ENCODE measurements at places on chromosomes 7 and 10.
A peak's percentile ranks its signal among the peaks of the same experiment; 100 is the strongest.

GRCh38 chr7:140017543-140017942 lies 45.2 kb downstream of the PARP12 start:
- no peak for DNase-seq

GRCh38 chr7:151736403-151736909 lies 140.5 kb downstream of the PRKAG2 start:
- no peak for DNase-seq

GRCh38 chr7:121541457-121541856 lies 145.3 kb upstream of the FAM3C start:
- no peak for DNase-seq

- peak; percentile 1 for DNase-seq
These were observed 102.8 kb upstream of the ZNF438 start for GRCh38 chr10:31134311-31134952.

GRCh38 chr10:17203416-17203815 lies 1.9 kb upstream of the TRDMT1 start:
- DNase-seq, result no peak

DNA sequence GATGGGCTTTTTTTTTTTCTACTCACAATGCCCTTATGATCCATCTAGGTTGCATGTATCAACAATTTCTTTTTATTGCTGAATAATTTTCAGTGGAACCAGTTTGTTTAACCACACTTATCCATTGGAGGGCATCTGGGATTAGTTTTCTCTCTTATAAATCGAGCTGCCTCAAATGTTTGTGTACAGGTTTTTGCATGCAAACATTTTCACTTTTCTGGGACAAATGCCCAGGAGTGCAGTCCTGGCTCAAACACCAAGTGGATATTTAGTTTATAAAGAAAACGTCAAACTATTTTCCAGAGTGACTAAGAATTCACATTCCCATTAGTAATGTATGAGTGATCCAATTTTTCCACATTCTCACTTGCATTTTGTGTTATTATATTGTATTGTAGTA lies 313.4 kb downstream of the CXCL12 start:
- DNase-seq, result no peak

GRCh38 chr10:46555366-46555712 lies 1.1 kb downstream of the GPRIN2 start:
- DNase-seq, result no peak

GRCh38 chr7:70082099-70082611 lies 483.9 kb downstream of the AUTS2 start:
- no peak for DNase-seq

GRCh38 chr7:29463504-29464158 lies 100.0 kb upstream of the PRR15 start:
- no peak for DNase-seq

Data from stimulated activated naive CD4-positive, alpha-beta T cell treated with Interleukin-2 at 50 U/mL for 16 hours (primary cell).